Adipocyte (in vitro differentiated cells): ENCODE measurements at places on chromosomes 13 and 19.

GRCh38 chr19:15191982-15192381 lies 8.8 kb downstream of the NOTCH3 start:
- no peak for DNase-seq

DNA sequence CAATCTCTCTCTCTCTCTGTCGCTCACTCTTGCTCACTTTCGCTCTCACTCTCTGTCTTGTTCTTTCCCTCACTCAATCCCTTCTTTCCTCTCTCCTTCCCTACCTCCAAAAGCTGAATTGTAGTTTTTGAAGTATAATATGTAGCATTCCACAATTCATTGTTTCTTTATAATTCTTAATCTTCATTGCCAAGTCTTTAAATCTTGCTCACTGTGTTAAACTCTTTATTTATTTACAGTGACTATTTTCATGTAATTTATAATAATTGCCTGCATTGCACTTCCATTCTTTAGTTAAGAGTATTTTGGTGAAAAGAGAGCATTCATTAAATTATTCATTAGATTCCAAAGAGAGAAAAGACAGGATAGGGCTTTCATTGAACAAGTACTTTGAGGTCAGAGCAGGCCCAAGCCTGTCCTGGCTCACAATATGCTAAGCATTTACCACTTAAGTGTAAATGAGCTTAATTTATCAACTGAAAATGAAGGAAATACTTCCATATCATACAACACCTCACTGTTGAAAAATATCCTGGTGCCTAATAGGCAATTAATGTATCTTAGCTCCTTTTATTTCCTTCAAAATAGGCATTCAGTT lies 257.4 kb upstream of the SLITRK1 start:
- DNase-seq: no peak

- DNase-seq: no peak
Measured at GRCh38 chr13:27201661-27202060, 30.1 kb upstream of the USP12 start.

DNA sequence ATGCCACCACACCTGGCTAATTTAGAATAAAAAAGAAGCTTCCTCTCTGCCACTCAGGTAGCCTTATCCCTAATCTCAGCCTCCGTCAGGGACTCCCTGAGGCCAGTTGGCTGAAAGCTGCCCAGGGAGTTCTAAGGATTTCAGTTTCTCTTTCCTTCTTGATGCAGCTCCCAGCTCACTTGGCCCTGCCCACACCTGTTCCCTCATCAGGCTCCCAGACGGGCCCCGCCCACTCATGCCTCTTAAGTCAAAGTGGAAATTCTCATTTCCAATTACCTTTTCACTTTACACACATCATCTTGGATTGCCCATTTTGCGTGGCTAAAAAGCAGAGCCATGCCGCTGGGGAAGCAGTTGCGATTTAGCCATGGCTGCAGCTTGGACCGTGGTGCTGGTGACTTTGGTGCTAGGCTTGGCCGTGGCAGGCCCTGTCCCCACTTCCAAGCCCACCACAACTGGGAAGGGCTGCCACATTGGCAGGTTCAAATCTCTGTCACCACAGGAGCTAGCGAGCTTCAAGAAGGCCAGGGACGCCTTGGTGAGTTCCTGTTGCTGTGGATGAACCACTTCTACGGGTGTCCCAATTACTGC lies at the start of gene IFNL1:
Gene IFNL1, plus strand, starts transcription at position 353 of the 591 bp plus-strand sequence. Its CDS starts 15 bp downstream, at position 368.
- DNase-seq: no peak
